Activated naive CD8-positive, alpha-beta T cell treated with anti-CD3 and anti-CD28 coated beads, Interleukin-2, amount 10 ng/mL, durations not matched to agents 7 days and 5 days (primary cell): ENCODE measurements at places on chromosomes 1 and 21. TPM values are rescaled to one million over a fixed set of nuclear protein-coding genes. Genes with fewer than 3 reads are reported as not detected.

DNA sequence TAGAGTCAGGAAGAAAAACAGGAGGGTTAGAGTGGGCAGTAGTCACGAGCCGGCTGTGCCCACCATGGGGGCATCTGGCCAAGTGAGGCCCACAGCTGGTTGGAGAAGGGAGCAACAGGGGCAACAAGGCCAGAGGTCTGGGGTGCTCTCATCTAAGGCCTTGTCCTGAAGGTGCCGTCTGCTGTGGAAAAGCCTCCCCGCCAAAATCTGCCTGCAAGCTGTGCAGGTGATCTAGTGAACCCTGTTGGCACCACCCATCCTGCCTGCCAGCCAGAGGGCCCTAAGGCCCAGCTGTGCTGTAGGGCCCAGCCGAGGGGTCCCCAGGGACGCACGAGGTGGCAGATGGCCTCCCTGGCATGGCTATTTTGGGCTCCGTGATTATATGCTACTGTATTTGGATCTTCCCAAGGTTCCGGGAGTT, 51.3 kb downstream of the LGR6 start:
- DNase-seq: no peak
- H3K4me1 ChIP-seq: no peaks in the 10 kb centered on the region
- no peak overlapping the region for H3K4me3 ChIP-seq
- peaks cover 17% of the 10 kb centered on the region for H3K27me3 ChIP-seq

- peaks cover 8% of the 10 kb centered on the region for H3K4me1 ChIP-seq
- H3K4me3 ChIP-seq: no peak overlapping the region
- H3K27me3 ChIP-seq: peaks cover 8% of the 10 kb centered on the region
- H3K36me3 ChIP-seq: peaks cover 2% of the 10 kb centered on the region
These were observed 171.1 kb upstream of the FGGY start for GRCh38 chr1:59125676-59126320.

DNA sequence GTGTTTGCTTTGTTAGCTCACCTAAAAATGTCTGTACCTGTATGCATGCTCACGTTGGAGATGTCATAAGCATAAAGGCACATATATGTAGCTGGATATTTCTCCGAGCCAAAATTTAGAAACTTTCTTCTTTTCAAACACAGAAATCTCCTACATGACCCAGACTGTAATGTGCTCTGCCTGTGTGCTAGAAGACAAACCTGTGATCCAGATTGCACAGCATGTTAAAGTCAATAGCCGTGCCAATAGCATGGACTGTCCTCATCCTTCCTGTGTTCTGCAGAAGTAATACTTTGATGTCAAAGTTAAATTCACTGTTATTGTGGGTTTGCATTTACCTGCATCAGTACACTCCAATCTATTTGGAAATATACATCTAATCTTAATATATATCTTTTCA, 346.2 kb upstream of the ZRANB2 start:
- no peak overlapping the region for H3K4me3 ChIP-seq
- no peak overlapping the region for H3K27ac ChIP-seq
- no peaks in the 10 kb centered on the region for H3K4me1 ChIP-seq
- no peaks in the 10 kb centered on the region for H3K27me3 ChIP-seq

DNA sequence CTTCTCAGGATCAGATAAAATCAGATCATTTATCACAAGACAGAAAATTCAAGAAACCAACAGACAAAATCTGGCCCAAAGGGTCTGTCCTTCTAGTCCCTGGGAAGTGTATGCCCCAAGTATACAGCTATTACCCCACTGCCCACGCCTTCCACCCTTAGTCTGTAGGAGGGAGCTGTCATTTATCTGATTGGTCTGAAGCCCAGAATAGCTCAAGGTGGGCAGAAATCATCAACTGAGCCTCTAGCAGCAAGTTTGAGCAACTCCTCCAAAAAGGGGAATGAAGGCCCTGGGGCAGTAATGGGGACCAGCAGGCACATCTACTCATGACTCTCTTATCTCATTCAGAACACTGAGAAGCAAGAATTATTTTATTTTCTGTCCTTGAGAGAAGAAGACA, 126.9 kb downstream of the MATN1 start:
- H3K27me3 ChIP-seq: peaks cover 23% of the 10 kb centered on the region
- no peaks in the 10 kb centered on the region for H3K4me1 ChIP-seq
- H3K4me3 ChIP-seq: no peak overlapping the region
- no peak for DNase-seq

DNA sequence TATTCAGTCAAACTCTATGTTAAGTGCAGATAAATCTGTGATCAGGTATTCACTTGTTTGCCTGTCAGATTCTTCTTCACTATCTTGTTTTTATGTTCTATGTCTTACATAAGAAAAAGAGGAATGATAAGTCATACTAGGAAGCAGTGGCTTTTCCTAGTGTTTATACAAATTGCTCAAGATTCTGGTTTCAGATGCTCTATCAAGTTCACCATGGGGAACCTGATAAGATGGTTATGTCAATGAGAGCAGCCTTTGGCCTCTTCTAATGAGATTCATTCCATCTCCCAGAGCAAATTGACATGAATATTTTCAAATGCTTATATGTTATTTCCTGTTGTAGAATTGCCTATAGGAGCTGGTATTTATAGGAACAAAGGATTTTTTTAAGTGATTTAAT, 218.8 kb upstream of the TMPRSS15 start:
- H3K36me3 ChIP-seq: no peaks in the 10 kb centered on the region
- no peaks in the 10 kb centered on the region for H3K27me3 ChIP-seq
- H3K4me3 ChIP-seq: no peak overlapping the region
- DNase-seq: no peak

- H3K4me1 ChIP-seq: peaks cover 9% of the 10 kb centered on the region
- no peak for DNase-seq
- no peaks in the 10 kb centered on the region for H3K27me3 ChIP-seq
- peaks cover 9% of the 10 kb centered on the region for H3K36me3 ChIP-seq
- no peak overlapping the region for H3K27ac ChIP-seq
These were observed 79.5 kb downstream of the LRRC8D start for GRCh38 chr1:89900323-89900722.

- DNase-seq: no peak
- no peak overlapping the region for H3K27ac ChIP-seq
- H3K4me3 ChIP-seq: no peak overlapping the region
- no peaks in the 10 kb centered on the region for H3K36me3 ChIP-seq
These were observed 67.2 kb upstream of the ARHGAP29 start for GRCh38 chr1:94304553-94304952.

AIRE gene
- not detected for total RNA-seq

OR2T6 gene
- not detected for total RNA-seq

LCE5A gene
- total RNA-seq: not detected

ZBTB8A gene
- not detected for total RNA-seq

SNAPIN gene
- 37.9 TPM for total RNA-seq

SDF4 gene
- total RNA-seq: 99.1 TPM

DIO1 gene
- not detected for total RNA-seq
